ENCODE measurements at places on chromosomes 16 and 17.

DNA sequence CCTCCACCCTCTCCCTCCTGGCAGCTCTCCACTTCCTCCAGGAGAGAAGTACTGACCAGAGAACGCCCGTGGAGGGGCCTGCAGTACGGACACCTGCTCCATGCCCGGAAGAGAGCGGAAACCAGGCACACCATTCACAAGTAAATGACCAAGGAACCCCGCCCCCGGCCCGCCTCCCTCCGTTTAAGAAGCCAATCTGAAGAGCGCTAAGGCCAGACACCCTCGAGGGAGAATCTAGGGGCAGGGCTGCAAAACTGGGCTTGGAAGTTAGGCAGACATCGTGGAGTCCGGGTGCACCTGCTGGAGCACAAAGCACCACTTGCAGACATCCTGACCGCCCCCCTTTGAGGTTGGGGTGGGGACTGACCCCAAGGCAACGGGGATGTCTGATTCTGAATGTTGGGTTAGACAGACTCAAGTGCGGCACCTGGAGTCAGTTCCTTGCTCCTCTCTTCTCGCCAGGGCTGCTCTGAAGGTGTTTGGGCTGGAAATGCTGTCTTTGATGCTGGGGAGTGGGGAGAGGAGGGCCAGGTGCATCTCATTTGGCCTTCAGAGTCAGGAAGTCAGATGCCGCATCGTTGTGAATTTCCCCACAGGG, 964 bp upstream of the FAAP100 start:
- DNase-seq: peak; percentile 69

DNA sequence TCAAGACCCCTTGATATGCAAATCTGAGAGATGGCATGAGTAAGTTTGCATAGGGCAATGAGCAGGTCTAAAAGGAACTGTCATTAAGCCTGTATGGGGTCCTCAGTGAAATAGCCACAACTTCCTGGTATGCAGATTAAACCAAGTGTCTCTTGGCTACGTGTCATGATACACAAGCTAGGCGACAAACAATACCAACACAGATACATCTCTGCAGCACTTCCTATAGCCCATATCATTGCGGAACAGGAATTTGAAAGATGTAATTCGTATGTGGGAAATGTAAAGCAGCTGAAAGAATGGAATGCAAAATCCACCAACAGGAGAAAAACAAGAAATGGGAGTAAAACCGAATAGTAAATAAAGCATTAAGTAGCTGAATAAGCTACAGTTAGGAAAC, 12.9 kb downstream of the PRSS22 start:
- DNase-seq: no peak

DNA sequence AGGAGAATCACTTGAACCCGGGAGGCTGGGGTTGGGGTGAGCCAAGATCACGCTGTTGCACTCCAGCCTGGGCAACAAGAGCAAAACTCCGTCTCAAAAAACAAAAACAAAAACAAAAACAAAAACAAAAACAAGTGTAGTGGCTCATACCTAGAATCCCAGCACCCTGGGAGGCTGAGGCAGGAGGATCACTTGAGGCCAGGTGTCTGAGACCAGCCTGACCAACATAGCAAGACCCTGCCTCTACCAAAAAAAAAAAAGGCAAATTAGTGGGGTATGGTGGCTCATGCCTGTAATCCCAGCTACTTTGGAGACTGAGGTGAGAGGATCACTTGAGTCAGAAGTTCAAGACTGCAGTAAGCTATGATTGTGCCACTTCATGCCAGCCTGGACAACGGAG, 26.4 kb upstream of the HAPSTR1 start:
- DNase-seq: no peak

- DNase-seq: no peak
These were observed 488.5 kb upstream of the SOX9 start for GRCh38 chr17:71632328-71632727.

DNA sequence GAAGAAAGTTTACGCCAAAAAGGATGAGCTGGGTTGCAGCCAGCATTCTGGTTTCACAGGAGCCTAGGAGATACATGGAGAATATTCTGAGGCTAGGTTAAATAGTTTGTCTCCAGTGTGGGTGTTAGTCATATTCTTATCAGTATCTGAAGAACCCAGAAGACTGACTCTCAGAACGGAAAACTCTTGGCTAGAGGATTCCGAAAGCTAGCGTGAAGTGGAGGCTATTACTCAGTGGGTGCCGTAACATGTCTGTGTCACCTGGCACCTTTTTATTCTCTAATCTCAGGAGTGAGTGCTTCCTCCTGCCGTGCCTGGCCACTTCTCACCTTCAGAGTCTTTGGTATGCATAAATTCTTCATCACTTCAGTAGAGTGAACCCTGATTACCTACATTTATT, 199.5 kb downstream of the WWOX start:
- DNase-seq: no peak

- no peak for DNase-seq
These were observed 1.7 kb upstream of the NLRC5 start for GRCh38 chr16:56987692-56988091.

DNA sequence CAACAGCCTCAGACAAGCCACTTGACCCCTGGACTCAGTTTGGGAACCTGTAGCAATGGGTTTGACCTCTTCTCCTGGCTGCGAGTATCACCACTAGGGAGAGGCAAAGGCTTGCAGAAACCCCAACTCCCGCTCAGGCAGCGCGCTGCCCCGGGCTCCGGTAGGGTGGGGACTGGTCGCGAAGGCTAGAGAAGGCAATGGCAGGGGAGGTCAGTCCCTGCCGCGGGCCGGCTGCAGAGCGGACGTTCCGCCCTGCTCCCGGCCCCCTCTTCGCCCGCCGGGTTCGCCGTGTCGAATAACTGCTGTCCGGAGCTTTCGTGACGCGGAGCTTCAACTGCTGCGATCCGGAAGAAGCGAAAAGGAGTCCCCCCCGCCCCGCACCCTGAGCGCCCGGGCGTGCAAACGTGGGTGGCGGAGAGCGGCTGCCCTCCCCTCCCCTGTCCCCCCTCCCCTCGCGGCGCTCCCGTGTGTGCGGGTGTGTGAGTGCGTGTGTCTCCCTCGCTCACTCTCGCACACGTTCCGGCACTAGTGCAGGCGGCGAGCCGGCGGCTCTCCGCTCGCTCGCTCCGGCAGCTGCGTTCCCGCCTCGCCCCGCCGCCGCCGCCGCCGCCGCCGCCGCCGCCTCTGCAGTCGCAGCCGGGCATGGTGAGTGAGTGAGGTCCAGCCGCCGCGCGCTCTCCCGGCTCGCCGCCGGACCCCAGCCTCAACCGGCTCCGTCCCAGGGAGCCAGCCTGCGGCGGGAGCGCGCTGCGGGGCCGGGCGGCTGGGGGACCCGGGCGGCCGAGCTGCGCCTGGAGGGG, 772 bp upstream of the SHISA6 start:
- no peak for DNase-seq

- DNase-seq: no peak
These were observed 252.7 kb downstream of the PMP22 start for GRCh38 chr17:15012351-15012980.

- DNase-seq: no peak
These were observed 163.8 kb upstream of the TBX2 start for GRCh38 chr17:61235827-61236197.

- DNase-seq: no peak
These were observed 130.6 kb downstream of the SEC14L1 start for GRCh38 chr17:77271411-77271810.

DNA sequence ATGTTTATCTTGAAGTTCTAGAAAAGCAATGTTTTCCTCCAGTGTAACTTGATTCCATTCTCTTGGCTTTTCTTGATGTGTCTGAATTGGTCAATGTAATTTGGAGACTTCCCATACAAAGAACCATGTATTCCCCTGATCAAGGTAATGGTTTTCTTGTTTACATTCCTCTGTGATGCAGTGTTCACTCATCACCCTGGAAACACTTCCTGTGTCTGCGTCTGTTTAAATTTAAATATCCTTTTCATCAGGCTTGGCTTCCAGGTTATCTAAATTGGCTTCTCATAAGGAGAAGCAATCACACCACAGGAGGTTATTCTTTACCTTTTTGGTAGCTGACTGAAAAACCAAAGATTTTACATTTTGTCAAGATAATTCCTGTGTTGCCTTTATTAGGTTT, 237.3 kb upstream of the WSCD1 start:
- peak; percentile 4 for DNase-seq

- DNase-seq: no peak
These were observed 15.4 kb downstream of the SRP68 start for GRCh38 chr17:76056882-76057281.

- DNase-seq: no peak
These were observed 147.2 kb upstream of the FAM20A start for GRCh38 chr17:68748381-68748780.

GRCh38 chr17:9925457-9925856, 20.4 kb upstream of the RCVRN start:
- no peak for DNase-seq

- DNase-seq: no peak
These were observed 8.9 kb upstream of the ZNF200 start for GRCh38 chr16:3243882-3244281.

- DNase-seq: peak; percentile 54
These were observed 56.9 kb downstream of the CYB5D2 start for GRCh38 chr17:4199818-4200402.

GRCh38 chr17:43129671-43130010, 4.5 kb upstream of the BRCA1 start:
- no peak for DNase-seq

DNA sequence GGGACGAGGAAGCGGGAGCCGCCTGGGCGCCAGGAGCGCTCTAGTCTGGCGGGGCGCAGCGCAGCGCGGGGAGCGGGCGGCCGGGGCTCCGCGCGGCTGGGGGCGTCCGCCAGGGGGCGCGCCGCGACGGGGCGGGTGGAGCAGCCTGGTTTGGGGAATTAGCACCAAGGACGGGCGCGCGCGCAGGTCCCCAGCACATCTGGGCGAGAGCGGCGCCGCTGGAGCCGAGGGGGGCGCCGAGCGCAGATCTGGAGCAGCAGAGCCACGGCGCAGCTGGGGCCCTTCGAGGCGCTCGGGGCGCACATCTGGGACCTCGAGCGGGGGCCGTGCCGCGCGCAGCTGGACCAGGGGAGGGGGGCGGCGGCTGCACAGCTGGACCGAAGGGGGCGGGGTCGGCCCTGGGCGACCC, at the start of gene NXPH3:
TSS of gene NXPH3 (plus strand) at position 193 of the 409 bp plus-strand sequence. CDS start 349 bp downstream, outside the sequence.
- peak; percentile 59 for DNase-seq

DNA sequence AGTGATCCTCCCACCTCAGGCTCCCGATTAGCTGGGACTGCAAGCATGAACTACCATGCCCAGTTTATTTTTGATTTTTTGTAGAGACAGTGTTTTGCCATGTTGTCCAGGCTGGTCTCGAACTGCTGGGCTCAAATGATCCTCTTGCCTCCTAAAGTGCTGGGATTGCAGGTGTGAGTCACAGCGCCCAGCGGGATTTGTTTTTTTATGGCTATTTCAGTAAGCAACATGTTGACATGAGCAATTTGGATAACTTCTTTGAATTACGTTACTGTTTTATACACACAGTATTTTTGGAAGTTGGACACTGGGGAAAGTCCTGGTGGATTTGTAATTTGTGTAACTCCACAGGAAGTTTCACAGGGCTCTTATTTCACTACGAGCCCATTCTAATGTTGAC, 18.5 kb upstream of the RHOT1 start:
- DNase-seq: no peak

GRCh38 chr16:82801361-82801760, 174.6 kb downstream of the CDH13 start:
- DNase-seq: no peak

DNA sequence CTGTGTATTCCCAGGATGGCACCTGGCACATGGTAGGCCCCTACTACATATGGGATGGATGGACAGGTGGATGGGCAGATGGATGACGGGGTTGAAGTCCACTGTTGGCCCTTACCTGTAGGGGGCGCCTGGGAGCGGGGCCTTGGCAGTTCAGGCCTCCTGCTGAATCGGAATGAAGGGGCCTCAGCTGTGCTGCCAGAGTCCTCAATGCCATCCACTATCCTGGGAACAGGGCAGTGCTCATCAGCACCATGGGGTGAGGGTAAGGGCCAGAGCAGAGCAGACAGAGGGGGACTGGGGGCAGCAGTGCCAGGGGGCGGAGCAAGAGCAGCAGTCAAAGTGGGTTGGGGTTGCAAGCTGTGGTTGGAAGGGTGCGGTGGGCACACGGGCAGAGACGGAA, 8.3 kb upstream of the RAB5C start:
- no peak for DNase-seq

DNA sequence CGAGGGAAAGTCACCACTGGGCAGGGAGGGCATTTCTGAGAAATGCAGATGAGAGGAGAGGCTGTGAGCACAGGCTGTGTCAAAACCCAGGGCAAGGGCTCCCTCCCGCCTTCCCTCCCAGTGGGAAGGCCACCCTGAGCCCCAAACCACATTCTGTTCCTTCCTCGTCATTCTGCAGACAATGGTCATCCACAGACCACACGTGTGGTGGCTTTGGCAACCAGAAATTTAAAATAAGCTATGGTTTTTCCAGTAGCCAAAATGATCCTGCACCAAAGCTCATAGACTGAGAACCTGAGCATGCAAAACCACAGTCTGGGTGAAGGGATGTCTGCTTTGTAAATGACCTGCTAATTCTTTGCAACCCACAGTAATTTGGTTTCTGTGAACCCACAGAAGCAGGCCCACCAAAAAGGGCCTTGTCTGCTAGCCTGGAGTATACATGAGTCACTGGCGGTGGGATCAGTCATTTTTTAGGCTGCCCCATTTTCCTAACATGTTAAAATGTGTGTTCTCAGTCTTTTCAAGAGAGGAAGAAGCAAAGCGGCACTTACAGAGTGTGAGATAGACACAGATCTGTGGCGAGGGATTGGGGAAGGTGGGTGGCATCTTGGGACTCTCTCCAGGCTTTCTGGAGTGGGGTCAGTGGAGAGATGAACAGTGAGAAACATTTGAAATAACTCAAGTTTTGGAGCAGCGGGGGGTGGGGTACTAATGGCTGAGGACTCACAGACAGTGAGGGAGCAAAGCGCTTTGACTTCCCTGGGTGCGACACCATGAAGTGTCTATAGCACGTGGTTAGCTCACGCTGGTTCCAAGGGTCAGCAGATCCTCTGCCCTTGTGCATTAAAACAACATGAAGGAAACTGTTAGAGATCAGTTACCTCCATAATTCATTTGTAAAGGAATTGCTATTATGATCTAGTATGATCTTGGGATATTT, 20.5 kb downstream of the GRB7 start:
- DNase-seq: peak; percentile 91

DNA sequence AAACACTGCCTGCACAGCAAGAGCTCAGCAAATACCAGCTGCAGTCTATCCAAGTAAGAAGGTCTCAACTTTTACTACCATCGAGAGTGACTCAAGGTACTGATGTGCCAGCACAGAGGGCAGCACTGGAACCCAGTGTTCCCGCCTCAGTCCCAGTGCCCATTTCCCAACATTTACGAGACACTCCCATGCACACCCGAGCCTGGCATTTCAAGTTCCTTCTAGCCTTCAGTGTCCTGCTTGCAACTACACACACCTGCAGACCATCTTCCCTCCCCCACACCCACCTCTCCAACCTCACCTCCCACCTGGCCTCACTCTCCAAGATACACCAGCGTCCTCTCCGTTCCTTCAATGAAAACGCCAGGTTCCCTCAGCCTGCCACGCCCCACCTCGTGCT, 3.2 kb downstream of the KLHDC4 start:
- no peak for DNase-seq

GRCh38 chr17:34760931-34761495, 181.6 kb downstream of the TMEM132E start:
- no peak for DNase-seq
